ENCODE measurements at places on chromosomes 1 and 21.

DNA sequence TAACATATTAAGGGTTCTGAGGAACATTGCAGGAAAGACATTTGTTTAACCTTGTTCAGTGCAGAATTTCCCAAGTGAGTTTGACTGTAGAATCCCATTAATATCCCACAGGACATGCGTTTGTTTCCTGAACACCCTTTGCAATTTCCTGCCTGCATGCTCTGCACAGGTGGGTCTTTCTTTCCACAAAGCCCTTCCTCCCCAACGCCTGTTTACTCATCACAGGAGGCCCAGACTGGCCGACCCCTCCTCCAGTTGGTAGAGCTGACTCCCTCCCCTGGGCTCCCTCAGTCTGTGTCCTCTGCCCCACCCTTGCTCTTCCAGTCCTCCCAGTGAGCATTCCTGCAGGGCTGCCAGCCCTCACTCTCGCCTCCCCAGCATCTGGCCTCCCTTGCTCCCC lies 47.5 kb upstream of the CTPS1 start:
- DNase-seq = no peak

- no peak for DNase-seq
Measured at GRCh38 chr21:31334648-31335121, 9.4 kb downstream of the TIAM1 start.

- DNase-seq = no peak
Measured at GRCh38 chr21:45468971-45469272, 64.0 kb downstream of the COL18A1 start.

- DNase-seq = no peak
Measured at GRCh38 chr1:80498673-80499072, 1302.1 kb upstream of the ADGRL2 start.

- no peak for DNase-seq
Measured at GRCh38 chr1:160747717-160748116, 8.7 kb downstream of the SLAMF7 start.

- DNase-seq = no peak
Measured at GRCh38 chr1:236938760-236939159, 65.5 kb downstream of the MT1HL1 start.

GRCh38 chr21:44654576-44655175 lies at the start of gene KRTAP12-4:
Gene KRTAP12-4, minus strand, starts transcription at chr21:44654659. Its CDS starts 45 bp downstream, at chr21:44654614.
- no peak for DNase-seq

- no peak for DNase-seq
Measured at GRCh38 chr1:71390518-71390917, 309.7 kb upstream of the ZRANB2 start.

DNA sequence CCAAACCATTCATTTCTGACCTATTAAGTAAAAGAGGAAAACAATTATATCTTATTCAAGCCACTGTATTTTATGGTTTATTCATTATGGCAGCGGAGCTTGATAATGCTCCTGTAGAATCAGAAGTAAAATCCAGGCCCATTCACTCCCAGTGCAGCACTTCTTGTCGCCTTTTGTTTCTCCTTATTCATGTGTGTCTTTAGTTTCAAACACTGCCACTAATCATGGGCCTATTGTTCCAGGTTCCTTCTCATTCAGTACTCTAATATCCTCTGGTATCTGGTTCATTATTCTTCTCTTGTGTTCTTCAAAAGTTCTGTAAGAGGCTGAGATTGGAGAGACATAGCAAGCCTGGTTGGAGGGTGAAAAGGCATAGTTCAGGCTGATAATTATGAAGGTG lies 218.3 kb downstream of the LRRIQ3 start:
- no peak for DNase-seq

DNA sequence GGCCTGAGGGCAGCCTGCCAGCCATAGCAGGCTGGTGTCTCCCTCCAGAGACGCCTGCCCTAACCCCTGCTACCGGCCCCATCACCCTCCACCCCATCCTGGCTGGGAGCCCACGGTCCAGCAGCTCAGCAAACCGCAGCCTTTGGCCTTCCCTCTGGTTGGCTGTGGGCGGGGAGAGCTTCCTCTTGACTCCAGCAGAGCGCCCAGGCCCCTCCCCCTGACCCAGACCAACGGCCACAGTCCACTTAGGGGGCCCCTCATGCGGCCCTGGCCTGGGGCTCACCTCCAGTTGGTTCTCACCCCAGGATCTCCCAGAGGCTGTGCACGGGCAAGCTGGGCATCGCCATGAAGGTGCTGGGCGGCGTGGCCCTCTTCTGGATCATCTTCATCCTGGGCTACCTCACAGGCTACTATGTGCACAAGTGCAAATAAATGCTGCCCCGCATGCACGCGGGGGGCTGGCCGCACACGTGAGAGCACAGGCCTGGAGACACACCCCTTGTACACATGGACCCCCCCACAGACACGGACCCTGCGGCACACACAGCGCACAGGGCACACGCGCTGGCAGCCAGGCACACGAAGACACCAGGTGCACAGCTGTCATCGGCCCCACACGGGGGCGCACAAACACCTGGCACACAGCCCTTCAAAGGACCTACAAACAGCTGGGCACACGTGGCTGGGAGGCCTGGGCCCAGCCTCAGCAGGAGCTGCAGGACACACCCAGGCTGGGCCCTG lies 3.1 kb downstream of the SMIM1 start:
- no peak for DNase-seq

- peak; percentile 29 for DNase-seq
Measured at GRCh38 chr1:181141431-181141910, 53.0 kb downstream of the IER5 start.

DNA sequence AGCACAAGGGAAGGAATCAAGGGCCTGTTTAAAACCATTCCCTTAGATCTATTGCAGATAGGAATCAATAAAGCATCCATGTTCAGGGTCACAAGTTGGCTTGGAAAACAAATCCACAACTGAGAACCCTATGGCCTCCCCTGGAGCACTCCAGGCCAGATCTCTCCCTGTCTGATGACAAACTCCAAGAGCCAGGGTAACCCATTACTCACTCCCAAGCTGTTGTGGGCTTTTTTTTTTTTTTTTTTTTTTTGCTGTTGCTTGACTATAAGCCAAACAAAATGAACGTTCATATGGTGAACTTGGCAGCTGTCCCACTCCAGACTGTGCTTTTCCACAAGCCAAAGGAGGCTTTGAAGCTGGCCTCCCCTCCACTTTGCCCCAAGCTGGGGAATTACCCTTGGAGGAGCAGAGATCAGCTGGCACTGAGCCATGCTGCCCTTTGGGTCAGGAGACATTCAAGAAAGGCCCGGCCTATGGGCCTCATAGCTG lies 35.7 kb upstream of the VAV3 start:
- DNase-seq = no peak
